ENCODE measurements at places on chromosomes 5 and 9.

DNA sequence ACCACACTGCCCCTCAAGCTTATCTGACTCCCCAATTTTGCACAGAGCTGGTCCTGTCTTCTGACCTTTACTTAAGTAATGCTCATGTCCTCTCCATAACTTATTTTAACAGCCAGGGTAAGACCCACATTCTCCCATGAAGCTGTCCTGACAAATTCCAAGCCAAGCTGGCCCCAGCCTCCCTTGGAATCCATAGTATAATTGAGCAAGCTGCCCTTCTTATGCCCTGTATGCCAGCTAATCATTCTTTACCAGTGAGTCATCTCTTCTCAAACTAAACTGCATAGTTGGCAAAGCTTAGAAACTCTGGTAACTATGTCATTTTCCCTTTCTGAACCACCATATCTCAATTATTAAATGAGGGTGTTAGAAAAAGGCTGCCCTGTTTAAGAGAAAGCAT lies 92.4 kb downstream of the NFIB start:
- peak; percentile 53 for DNase-seq

DNA sequence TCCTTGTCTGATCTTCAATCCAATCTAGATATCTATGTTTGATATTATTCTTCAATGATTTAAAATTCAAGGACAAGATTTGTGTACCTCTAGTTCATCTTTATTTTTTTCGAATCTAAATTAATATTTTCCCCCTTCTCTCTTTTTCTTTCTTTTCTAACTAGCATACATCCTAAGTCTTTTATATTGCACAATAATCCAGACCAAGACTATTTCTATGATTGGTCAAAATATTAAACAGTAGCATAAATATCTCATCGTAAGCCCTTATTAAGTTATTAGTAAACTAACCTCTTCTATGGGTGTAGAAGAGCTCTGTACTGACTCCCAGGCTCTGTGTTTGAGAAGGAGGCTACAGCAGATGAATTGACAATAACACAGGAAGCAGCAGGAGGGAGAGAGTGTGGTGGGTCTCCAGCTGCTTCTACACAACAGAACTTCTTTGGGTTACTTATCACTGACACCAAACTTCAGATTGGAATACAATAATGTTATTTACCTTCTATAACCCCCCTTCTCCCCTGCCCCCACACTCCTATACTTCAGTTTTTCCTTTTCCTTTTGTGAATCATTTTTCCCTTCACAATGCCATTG lies 11.9 kb upstream of the PLCXD3 start:
- no peak for DNase-seq

DNA sequence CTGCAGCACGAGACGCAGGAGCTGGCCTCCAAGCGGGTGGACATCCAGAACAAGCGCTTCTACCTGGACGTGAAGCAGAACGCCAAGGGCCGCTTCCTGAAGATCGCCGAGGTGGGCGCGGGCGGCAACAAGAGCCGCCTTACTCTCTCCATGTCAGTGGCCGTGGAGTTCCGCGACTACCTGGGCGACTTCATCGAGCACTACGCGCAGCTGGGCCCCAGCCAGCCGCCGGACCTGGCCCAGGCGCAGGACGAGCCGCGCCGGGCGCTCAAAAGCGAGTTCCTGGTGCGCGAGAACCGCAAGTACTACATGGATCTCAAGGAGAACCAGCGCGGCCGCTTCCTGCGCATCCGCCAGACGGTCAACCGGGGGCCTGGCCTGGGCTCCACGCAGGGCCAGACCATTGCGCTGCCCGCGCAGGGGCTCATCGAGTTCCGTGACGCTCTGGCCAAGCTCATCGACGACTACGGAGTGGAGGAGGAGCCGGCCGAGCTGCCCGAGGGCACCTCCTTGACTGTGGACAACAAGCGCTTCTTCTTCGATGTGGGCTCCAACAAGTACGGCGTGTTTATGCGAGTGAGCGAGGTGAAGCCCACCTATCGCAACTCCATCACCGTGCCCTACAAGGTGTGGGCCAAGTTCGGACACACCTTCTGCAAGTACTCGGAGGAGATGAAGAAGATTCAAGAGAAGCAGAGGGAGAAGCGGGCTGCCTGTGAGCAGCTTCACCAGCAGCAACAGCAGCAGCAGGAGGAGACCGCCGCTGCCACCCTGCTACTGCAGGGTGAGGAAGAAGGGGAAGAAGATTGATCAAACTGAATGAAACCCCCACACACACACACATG lies 654 bp downstream of the PURA start:
- no peak for DNase-seq

- no peak for DNase-seq
These were observed 213.2 kb downstream of the ADAMTS6 start for GRCh38 chr5:65268525-65268924.

DNA sequence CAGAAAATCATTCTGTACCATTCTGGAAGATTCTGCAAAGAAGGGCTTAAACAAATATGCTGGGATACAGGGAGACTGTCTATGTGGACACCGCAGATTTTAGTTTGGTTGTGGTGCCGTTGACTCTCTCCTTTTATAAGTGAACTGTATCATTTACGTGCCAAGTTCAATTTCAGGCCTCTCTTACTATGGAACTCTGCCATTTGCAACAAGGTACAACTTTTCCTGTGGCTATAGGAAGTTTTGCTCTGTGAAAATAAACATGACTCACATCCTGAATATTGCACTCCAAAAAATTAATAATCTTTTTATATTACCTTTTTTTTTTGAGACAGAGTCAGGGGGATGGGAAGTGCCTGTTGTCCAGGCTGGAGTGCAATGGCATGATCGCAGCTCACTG lies 29.7 kb upstream of the CSNK1G3 start:
- no peak for DNase-seq

DNA sequence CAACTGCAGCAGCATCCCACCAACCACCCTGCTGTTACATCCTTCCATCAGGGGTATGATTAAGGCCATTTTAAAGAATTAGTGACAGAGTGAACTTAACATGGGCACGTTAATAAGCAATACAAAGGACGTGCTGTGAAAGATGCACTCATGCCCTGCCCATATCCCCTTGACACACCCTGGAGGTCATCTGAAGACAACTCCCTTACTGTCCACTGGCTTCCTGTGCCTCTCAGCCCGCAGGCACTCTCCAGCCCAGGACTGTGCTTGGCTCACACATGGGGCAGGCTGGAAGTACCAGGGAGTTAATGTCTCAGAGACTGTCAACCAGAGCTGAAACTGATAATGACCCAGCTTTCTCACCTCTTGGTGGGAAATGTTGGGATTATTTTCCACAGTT lies 81.8 kb downstream of the TRIM36 start:
- no peak for DNase-seq

DNA sequence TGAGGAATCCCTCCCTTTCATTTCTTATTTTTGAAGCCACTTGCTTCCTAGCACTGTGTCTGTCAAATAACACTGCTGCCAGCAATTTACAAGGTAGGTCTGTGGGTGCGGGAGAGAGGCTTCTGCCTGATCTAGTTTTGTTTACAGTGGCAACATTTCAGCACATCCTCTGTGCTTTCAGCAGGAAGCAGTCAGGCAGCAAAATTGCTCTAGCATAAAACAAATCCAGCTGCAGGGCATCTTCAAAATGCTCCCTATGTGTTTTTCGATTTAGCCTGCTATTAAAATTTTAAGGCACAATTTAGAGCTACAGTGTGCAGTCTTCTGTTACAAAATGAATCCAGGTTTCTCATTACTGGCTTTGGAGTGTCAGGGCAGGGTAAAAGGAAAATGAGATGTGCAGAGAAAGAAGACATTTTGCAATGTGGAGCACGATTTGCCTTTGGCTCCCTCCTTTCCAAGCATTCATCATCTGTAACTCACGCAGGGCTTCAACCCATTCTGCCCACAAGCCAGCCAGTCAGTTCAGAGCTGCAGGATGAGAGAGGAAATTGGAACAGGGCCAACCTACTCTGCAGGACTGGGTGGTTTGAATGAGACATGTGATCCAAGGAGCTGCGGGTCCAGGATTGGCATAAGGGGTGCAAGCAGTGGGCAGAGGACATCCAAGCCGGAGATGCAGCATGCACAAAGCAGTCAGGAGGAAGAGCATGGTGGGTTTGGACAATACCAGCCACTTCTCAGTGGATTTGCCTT lies 143.4 kb upstream of the APC start:
- DNase-seq, result no peak

DNA sequence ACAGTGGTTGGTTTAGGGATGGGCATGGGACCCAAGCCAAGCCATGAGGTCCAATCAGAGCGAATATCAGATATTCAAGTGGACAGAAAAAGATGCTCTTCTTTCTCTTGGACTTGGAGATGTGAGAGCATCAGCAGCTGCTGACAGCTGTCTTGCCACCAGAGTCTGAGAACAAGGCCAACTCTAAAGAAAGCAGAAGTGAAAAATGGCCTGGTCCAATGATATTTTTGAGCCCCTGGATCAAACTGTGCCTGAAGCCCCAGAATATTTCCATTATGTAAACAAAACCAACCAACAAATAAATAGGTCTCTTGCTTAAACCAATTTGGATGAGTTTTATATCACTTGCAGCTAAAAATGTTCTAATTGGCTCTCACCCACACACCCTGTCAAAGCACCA lies 30.7 kb upstream of the JADE2 start:
- DNase-seq, result no peak

DNA sequence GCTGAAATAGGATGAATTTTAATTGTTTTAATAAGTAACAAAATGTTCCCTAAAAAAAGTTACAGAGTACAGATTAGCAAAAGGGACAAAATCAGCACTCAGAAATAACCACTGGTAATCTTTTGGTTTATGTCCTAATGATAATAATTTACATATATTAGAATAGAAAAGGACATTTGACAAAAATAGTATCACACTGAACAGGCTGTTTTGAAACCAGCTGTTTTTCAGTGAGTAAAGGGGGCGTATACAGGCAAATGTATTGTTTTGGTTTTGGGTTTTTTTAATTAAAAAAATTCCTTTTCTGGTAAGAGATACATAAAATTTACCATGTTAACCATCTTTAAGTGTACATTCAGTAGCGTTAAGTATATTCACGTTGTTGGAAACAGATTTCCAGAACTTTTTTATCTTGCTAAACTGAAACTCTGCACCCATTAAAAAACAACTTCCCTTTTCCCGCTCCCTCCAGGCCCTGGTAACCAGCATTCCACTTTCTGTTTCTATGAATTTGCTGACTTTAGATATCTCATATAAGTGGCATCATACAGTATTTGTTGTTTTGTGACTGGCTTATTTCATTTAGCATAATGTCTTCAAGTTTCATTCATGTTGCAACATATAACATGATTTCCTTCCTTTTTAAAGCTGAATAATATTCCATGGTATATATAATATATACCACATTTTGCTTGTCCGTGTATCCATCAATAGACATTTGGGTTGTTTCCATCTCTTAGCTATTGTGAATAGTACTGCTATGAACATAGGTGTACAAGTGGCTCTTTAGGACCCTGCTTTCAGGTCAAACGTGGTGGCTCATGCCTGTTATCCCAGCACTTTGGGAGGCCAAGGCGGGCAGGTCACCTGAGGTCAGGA lies 20.6 kb upstream of the LARP1 start:
- DNase-seq, result no peak

DNA sequence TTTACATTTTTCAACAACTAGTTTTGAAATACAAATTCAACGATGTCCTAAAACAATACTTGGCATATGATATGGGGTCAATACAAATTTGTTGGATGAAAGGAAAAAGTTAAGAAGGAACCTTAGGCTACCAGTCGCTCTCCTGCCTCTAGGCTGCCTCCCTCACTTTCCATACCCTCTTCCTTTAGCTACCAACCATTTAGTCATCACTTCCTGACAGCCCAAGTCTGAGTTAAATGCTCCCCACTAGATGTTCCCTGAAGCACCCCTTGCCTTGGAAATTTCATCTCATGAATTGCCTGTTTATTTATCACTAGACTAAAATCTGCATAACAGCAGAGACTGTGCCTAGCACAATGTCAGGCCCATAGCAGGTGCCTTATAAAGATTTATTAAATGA lies 2.7 kb upstream of the LARS1 start:
- no peak for DNase-seq

- DNase-seq, result no peak
These were observed 3.4 kb downstream of the RAPGEF1 start for GRCh38 chr9:131736431-131736830.

DNA sequence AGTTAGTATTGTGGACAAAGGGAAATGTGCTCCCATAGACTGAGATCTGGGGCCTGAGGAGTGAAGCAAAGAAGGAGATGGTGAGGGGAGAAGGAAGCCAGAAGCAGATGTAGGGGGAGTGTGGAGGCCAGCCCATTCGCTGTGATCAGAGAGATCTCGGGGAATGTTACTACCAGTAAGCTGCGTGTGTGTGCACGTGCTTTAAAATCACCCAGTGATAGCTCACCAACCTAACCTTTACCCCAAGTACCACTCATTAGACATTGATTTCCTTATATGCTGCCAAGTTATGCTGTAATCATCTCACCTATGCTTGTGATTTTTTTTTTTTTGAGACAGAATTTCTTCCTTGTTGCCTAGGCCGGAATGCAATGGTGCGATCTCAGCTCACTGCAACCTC lies 659.1 kb downstream of the IRX1 start:
- no peak for DNase-seq

DNA sequence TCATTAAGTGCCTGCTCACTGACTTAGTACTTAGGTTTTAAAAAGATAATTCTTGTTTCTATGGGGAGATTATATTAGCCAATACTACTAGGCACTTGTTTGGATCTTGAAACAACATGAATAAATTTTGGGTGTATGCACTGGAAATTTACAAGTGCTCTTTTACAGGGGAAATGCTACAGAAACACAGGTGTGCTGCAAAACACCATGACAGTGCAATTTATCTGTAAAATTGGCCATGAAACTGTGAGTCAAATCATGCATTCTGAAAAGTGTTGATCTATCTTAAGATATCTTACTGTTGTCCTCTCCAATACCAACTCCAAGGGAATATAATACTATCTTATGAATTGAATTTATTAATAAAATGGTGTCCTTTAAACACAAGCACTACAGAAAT lies 12.1 kb upstream of the PCDHB1 start:
- DNase-seq, result no peak

DNA sequence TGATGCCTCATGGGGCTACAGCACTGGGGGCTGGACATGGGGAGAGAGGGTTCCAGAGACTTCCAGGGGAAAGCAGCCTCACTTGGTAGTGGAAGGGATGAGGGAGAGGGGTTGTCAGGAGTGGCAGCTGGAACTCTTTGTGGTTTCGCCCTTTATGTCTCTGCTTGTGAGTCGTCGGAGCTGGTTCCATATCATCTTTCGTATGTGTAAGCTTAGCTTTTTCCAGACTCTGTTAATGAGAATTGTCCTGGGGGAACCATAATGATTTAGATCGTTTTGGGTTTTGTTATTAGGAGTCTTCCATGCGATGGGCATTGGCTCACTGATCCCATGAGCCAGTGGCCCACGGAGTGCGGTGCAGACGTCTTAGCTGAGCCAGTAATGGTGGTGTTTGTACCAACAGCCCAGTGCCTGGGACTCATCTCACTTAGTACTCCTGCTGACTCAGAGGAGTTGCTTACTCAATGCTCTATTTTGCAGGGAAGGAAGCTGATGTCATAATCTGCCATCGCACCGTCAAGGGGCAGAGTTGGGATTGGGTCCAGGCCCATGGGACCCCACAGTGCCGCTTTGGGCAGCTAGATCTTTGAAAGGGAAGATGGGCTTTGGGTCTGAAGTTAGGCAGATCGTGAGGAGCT lies 48.5 kb downstream of the NEK6 start:
- no peak for DNase-seq

GRCh38 chr9:21852754-21853153 lies 50.3 kb downstream of the MTAP start:
- no peak for DNase-seq

GRCh38 chr5:51731421-51732029 lies 348.3 kb downstream of the ISL1 start:
- no peak for DNase-seq

- DNase-seq, result no peak
These were observed 44.9 kb upstream of the SNCAIP start for GRCh38 chr5:122267185-122267584.

- DNase-seq, result no peak
These were observed 26.7 kb downstream of the SRFBP1 start for GRCh38 chr5:121988488-121988887.

Data from epithelial cell of prostate (primary cell).